ENCODE measurements at places on chromosomes 2 and 18.

DNA sequence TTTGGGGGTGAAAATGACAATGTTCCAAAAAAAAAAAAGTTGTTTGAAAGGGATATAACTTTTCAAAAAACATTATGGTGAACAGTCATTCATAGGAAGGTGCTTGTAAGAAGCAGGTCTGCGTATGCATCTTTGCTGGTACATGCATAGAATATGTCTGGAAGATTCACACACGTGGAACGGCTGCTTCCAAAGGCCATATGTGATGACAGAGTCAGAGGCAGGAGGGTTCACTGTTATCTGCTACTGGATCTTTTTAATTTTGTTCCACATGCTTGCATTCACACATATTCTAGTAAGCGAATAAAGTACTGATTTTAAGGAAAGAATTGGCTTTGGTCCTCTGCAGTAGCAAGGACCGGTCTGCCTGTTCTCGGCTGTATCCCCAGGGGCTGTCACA, 193.4 kb downstream of the SMAD7 start:
- no peak for DNase-seq

- no peak for DNase-seq
Measured at GRCh38 chr2:43171789-43172188, 54.6 kb downstream of the ZFP36L2 start.

- DNase-seq, result no peak
Measured at GRCh38 chr2:62662554-62662953, 43.0 kb upstream of the EHBP1 start.

- no peak for DNase-seq
Measured at GRCh38 chr18:31573051-31573450, 18.6 kb upstream of the TTR start.

DNA sequence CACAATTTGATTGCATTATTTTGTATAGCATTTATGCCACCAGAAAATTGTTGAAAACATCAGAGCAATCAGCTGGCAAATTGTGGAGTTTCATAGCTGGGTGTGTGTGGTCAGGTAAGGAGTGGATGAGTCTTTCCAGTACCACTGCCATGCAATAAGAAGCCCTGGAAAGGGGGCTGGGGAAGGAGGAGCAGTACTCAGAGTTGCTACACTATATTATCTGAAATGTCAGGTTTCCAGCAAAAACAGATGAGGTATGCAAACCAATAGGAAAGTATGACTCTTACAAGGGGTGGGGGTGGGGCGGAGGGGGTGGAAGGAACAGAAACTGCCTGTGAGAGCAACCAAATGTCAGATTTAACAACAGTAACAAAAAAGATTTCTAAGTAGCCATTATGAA, 112.2 kb downstream of the SOS1 start:
- no peak for DNase-seq

GRCh38 chr2:95082477-95082876, 39.1 kb downstream of the MRPS5 start:
- DNase-seq, result no peak

- DNase-seq, result no peak
Measured at GRCh38 chr2:150490466-150490865, 3.0 kb upstream of the RND3 start.

DNA sequence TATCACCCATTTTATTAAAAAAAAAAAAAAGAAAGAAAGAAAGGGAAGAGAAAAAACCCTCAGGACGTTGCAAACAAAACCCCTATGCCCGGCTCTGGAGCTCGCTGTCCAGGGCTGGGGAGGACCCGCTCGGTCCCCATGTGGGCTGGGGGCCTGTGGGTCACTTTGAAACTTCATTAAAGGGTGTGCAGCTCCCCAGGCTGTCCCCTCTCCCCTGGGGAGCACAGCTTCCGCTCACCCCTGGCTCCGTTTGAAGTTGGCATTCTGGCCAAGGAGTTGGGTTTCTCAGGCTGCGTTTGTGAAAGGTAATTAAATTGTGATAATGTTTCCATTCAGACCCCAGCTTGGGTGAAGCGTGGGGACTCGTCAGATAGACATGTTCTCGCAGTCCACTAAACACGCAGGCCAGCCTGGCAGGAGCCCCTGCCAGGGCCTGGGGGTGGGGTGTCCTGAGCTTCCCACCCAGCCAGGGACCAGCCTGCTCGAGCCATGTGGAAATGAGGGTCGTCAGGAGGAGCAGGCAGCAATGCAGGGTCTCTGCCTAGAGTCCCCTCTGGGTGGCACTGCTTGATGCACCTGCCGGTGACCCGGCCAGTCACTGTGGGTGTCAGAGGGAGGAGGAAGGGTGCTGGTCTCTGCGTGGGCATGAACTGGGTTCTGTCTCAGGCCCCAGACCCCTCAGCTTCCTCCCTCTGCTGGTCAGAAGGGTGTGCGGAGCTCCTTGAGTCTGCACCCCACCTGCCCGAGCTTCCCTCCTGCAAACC, 166.2 kb downstream of the INHBB start:
- DNase-seq, result no peak

GRCh38 chr18:6547476-6547875, 132.8 kb upstream of the L3MBTL4 start:
- DNase-seq, result no peak

- DNase-seq, result no peak
Measured at GRCh38 chr2:102158011-102158755, 15.6 kb downstream of the IL1R1 start.

- DNase-seq, result peak; percentile 16
Measured at GRCh38 chr18:32049393-32050171, 31.0 kb downstream of the RNF125 start.

DNA sequence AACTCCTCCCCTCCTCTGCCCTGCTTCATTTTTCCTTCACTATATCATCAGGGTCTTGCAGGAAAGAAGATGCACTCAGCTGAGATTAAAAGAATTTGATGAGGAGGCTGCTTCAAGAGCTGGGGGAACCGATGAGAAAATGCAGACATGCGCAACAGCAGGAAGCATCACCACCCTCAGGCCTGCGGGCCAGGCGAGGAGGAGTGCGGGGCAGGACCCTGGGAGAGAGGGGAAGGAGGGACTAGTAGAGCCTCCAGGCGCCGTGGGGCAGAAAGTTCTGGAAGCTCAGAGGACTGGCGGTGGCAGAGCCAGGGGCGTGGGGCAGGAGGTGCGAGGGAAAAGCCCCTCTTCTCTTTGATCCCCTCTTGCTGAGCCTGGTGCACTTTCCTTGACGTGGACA, 108.2 kb downstream of the CD226 start:
- no peak for DNase-seq
